ENCODE measurements at places on chromosomes 3 and 15.

DNA sequence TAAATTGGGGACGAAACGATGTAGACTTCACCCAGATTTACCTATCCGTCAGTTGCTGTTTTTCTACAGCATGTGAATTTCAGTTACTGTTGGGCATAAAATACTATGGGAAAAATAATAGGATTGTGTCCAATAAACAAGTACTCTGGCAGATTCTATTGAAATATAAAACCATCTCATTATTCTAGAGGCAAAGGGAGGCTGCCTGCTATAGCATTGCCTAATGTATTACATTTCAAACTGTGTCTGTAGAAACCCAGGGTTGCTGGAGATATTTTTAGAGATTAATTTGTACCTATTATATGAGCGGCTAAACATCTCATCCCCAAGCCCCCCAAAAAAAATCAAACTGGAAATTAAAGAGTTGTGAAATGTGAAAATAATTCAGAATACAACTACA, 159.6 kb upstream of the IL12A start:
- no peak for DNase-seq

- DNase-seq, result no peak
Measured at GRCh38 chr3:73478858-73479257, 145.9 kb downstream of the PDZRN3 start.

GRCh38 chr15:51223771-51224229, 114.6 kb downstream of the CYP19A1 start:
- no peak for DNase-seq

- no peak for DNase-seq
Measured at GRCh38 chr15:85457392-85457968, 77.1 kb downstream of the AKAP13 start.

- DNase-seq, result no peak
Measured at GRCh38 chr3:14758297-14758696, 60.5 kb upstream of the FGD5 start.

DNA sequence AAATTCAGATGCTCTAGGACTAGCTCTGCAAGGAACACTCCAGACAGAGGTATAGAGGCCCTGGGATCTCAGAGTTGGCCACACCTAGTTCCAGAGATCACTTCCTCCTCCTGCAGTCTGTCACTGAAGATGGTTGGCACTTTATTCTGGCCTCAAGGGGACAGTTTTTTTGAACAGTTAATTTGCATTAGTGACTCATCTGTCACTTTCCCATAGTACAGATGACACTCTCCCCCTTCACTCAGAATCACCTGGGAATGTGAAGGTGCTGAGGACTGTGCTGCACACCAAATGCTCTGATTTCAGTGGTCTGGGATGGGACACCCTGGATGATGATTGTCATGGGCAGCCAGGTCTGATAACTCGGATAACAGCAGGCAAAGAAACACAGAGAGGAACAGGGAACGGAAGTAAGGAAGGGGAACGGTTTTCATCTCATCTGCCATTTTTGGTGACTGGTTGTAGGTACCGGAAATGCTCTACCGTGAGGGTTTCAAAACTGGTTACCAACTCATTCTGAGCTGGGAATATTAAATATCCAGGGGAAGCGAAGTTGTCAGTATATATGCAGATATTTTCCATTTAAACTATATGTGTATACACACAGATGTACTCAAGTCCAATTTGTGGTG, 232.5 kb upstream of the ST8SIA2 start:
- no peak for DNase-seq

- DNase-seq, result no peak
Measured at GRCh38 chr15:71945012-71945411, 134.7 kb downstream of the NR2E3 start.

DNA sequence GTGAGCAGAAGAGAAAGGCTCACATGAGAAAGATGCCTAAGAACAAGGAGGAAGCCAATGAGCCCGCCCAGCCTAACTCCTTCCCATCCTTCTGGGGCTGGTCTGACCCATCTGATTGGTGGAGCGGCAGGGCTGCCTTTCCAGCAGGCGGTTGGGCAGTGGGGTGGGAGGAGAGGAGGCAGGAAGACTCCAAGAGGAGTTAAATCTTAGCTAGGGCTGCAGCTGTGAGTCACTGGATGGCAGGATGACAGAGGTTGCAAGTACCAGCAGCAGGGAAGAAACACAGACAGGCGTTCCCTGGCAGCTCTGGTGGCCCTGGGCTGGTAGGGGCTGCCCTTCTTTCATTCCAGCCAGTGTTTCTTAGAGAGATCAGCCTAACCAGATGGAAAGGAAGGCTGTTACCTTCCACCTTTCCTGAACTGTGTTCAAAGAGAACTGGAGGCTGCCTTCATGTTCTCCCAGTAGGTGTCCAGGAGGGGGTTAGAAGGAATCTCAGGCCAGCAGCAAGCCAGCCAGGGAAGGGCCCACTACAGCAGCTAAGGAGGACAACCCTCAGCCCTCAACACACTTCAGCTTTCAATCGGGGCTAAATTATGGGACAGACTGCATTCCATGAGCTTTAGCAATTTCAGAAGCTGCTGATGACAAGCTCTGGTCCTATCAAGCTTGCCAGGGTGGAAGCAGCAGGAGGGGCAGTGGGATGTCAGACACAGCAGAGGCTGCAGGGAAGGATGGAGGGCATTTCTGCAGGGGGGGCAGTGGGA, 50.3 kb downstream of the CHSY1 start:
- peak; percentile 95 for DNase-seq

DNA sequence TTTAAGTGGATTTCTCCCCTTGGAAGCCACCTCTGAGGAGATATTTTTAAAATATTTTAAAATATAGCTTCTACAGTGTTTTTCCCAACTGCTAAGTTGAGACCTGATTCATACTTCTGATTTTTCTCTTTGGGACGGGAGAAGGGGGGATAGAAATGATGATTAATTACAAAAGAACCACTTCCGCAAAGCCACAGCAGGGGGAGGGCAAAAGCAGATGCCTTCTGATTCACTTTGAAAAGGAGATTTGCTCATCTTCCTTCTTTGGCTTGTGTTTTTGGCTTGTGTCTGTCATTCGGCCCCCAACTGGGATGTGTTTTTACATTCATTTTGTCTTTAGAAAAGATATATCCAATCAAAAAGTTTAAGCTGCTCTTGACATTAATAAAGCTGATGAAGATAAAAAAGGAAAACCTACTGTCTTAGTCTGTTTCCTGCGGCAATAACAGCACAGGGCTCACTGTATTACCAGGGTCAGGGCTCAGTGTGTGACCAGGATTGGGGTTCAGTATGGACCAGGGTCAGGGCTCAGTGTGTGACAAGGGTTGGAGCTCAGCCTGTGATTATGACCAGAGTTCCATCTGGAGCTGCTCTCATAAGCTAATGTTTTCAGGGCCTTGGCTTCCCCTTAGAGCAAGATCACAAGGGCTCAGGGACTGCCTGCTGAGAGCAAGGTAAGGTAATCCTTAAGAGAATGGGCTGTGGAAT, 223.2 kb downstream of the MTHFS start:
- DNase-seq, result no peak

DNA sequence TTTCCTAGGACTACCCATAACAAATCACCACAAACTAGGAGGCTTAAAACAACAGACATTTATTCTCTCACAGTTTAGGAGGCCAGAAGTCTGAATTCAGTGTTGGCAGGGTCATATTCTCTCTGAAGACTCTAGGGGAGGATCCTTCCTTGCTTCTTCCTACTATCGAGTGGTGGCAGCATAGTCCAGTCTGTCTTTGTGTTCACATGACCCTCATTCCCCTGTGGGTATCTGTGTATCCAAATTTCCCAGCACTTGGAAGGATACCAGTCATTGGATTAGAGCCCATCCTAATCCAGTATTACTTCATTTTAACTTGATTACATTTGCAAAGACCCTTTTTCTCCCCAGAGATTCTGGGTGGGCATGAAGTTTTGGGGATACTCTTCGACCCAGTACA, 63.8 kb downstream of the GMPS start:
- DNase-seq, result no peak

GRCh38 chr15:40832903-40833302, 4.4 kb upstream of the PPP1R14D start:
- DNase-seq, result no peak

GRCh38 chr15:75814794-75815193, 28.5 kb upstream of the UBE2Q2 start:
- DNase-seq, result no peak

GRCh38 chr15:43251871-43252250, 14.9 kb downstream of the TGM5 start:
- no peak for DNase-seq

- DNase-seq, result no peak
Measured at GRCh38 chr15:40793216-40793989, 13.5 kb upstream of the ZFYVE19 start.

DNA sequence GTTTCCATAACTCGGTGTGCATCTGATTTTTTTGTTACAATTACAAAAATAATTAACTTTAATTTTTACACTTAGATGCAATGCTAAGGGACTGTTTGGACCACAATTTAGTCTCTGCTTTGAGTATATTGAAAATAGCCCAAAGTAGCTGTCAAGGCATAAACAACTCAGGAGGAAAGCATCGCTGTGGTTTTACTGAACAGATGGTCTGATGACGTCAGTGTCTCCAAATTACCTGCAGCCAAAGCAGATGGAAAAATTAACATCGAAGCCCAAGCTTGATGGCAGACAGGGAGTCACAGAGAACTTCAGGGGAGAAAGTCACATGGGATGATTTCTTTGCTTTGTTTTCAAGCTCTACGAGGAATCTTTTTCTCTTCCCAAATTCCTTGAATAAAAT, 83.1 kb upstream of the PLCL2 start:
- no peak for DNase-seq

DNA sequence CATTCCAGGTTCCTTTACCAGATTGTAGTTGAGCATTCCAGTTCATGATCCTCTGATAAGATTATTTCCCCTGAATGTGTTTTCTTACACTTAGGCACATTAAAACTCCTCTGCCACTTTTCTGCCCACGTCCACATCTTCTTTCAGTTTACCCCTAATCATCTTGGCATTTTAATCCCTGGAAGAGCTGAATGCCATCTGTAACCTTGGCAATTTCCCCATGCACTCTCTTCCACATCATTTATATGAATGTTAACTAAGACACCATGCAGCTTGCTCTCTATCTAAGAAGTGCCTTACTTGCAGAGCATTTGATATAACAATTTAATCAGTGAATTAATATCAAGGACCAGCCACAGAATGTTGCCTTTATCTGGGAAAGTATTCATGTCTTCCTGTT, 25.8 kb downstream of the TIMP4 start:
- no peak for DNase-seq

- no peak for DNase-seq
Measured at GRCh38 chr3:120506076-120506827, 55.5 kb upstream of the FSTL1 start.

GRCh38 chr15:49492830-49493229, 69.8 kb downstream of the FGF7 start:
- DNase-seq, result no peak

- DNase-seq, result peak; percentile 97
Measured at GRCh38 chr3:121749276-121750086, at the start of gene GOLGB1. GOLGB1 (minus strand) TSS chr3:121749741; CDS start chr3:121730971, 18,770 bp downstream.

- DNase-seq, result no peak
Measured at GRCh38 chr15:41304149-41304770, 28.1 kb downstream of the OIP5 start.

GRCh38 chr15:71810256-71811035, at the start of gene NR2E3:
NR2E3 (plus strand) TSS chr15:71810554; CDS start chr15:71810744, 190 bp downstream.
- no peak for DNase-seq

GRCh38 chr3:122578069-122578740, 755 bp downstream of the PARP15 start:
- no peak for DNase-seq

DNA sequence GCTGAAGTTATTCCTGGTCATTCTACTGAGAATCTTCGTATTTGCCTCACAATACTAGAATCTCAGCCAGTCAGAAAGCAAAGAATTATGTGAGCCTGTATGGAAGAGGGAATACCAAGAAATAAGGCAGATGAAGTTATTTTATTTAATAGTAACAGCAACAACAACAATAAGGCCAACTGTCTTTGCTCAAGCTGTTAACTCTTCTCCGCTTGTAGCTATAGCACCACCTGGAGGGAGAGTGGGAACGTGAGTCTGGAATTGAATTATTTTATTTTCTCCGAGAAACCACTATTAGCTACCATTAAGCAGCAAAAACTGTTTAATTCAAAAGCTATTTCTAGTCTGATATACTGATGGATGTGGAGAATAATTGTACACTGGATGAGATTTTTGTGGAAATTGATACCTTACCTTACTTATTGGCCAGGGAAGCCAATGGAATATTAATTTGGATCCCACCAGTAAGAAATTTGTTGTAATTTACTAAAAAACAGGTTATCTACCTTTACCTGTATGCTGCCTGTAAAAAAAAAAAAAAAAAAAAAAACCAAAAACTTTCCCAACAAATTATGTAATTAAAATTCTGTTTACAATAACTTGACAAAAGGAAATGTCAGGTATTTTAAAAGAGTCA, 50.1 kb downstream of the CALML4 start:
- no peak for DNase-seq

DNA sequence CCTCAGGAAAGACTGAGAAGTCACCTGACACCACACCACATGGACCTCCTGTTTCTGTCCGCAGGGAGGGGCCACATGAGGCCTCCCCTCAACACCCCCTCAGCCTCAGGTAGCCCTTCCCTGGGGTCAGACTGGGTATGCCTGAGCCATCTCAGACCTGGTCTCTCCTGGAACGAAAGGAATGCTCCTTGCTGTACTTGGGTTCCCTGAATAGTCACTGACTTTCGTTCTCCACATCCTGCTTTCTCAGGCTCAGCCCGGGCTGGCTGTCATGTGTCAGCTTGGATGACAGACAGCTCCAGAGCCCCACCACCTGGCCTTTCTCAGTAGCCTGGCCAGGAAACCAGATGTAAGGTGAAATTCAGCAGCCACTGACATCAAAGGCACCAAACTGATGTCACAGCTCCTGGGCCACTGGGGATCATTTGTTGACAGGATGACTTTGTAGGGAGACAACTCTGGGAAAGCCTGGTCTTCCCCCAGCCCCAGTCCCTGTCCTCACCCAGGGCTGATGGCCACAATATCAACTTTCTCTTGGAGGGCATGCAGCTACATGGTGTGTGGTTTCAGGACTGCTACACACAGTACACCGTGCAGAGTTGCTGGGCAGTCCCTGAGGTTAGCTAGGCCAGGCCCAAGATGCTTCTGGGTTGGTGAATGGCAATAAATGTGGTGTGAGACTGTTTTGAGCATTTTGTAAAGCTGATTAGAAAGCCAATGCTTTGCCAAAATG, 141.4 kb upstream of the MRPS22 start:
- DNase-seq, result no peak

DNA sequence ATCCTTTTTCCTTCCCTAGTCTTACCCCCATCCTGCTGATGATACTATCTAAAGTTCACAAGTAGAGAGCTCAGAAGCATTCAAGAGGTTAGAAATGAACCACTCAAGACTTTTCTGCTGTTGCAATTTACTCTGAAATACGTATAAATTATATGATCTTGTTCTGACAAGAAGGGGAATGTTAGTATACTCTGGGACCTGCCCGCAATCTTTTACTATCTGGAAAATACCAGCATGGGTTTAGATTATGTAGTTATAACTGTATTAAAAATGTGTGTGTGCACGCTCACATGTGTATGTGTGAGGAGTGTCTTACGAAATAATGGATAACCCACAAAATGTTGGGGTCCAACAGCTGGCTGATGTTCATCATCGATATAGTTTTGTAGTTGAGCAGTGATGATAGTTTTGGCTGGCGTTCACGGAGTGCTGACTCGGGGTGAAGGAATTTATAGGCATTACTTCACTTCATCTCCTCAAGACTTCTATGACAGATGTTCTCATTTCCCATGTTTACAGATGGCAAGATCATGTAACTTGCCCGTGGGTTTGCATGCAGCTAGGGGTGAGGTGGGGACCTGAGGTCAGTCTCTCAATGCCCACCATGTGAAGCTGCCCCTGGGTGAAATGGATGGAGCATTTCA, 297.5 kb upstream of the LYSMD4 start:
- DNase-seq, result peak; percentile 9

All from suprapubic skin (tissue), 4 donors.